ENCODE measurements at places on chromosomes 3 and 15.

GRCh38 chr3:189512821-189513220, 118.4 kb upstream of the TP63 start:
- no peak for DNase-seq

- DNase-seq, result no peak
Measured at GRCh38 chr3:159781867-159782266, 206.8 kb upstream of the IL12A start.

- DNase-seq, result peak; percentile 18
Measured at GRCh38 chr15:65177901-65178300, 7.2 kb downstream of the CLPX start.

DNA sequence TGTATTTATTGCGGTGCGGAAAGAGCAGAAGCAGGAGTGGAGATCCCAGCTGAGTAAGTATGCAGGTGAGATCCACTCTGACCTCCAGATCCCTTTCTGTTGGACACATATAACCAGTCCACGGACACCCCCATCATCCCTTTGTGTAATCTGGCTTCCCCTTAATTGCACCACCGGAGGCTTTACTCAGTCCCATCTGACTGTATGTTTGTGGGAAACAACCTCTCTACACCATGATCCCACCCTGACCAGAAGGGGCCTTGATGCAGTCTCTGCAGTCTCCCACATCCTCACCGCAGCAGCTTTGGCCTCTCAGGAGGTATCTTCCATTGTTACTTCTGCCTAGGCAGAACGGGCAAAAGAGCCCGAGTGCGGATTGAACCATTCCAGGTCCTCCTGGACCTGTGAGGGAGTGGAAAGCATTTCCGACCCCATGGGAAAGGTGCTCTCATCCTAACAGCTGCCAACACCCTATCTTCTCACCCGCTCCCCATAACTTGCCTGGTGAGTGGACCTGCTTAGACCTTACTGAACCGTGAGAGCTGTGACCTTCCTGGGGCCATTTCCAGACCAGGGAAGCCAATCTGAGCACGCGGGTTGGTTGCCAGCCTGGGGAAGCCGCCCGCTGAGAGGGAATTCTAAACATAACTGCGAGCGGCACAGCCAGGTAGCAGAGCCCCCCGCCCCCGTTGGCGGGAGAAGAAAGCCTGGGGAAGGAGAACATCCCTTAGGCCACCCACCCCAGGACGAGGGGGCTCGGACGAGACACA, 1.1 kb downstream of the SLCO2A1 start:
- no peak for DNase-seq

GRCh38 chr3:151011427-151011826, 38.9 kb upstream of the CLRN1 start:
- no peak for DNase-seq

- no peak for DNase-seq
Measured at GRCh38 chr3:133933097-133934024, 37.7 kb upstream of the RAB6B start.

- DNase-seq, result no peak
Measured at GRCh38 chr3:175593331-175593730, 734.2 kb downstream of the NAALADL2 start.

DNA sequence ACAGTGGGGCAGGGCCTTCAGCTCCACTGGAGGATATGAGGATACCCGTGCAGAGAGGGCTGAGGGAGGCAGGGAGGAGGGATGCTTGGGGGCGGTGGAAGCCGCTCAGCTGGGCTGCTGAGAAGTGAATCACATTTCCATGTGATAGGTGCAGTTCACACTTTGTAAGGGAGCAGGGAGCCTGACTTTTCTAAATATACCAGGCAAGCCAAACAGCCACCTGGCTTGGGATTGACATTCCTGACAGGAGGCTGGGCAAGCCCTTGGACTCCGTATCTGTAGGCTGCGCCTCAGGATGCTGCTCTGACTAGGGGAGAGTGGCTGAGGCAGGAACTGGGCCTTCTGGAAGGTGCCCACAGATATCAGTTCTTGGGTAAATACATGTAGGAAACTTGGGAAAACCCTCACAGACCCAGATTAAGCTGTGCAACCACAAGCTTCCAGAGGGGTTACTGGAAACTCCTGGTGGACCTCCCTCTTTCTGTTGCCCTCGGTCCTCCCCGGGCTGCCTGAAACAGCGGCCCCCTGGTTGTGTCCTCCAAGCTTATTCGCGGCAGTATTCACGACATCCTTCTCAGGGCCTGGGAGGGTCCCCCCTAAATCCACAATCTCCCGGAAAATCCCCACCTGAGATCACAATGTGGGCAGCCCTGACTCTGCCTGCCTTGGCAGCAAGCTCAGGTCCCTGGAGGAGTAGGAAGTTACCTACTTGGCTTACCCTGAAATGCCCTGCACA, 33.0 kb upstream of the ADCY5 start:
- no peak for DNase-seq

DNA sequence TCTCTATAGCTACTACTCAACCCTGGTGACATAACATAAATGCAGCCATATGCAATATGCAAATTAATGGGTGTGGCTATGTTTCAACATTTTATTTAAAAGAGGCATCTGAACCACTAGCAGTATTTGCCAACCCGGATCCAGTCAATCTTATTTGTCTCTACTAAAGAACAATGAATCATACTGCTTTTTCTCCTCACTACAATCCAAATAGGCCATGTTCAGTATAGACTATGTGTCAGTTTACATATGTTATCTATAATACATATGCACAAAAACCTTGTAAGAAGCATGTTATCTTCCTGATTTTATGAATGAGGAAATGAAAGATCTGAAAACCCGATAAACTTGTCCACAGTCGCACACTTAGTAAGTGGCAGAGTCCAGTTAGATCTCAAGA, 125.7 kb downstream of the STAG1 start:
- no peak for DNase-seq

DNA sequence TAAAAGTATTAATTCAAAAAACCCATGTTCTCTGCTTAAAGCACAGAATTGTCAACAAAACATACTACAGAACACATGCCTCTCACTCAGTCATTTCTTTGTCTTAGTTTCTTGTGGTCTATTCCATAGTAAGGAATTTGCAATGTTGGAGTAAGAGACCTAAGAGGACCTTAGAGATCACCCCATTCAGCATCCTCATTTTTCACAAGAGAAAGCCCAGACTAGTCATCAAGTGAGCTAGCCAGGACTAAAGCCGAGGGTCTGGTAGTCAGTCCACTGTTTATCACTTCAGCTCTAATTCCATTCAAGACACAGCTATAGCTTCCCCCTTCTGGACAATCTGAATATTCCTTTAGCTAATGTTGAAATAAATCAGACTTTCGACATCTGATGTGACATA, 601.1 kb downstream of the FHIT start:
- DNase-seq, result no peak

- DNase-seq, result no peak
Measured at GRCh38 chr3:61667814-61668213, 106.4 kb downstream of the PTPRG start.

DNA sequence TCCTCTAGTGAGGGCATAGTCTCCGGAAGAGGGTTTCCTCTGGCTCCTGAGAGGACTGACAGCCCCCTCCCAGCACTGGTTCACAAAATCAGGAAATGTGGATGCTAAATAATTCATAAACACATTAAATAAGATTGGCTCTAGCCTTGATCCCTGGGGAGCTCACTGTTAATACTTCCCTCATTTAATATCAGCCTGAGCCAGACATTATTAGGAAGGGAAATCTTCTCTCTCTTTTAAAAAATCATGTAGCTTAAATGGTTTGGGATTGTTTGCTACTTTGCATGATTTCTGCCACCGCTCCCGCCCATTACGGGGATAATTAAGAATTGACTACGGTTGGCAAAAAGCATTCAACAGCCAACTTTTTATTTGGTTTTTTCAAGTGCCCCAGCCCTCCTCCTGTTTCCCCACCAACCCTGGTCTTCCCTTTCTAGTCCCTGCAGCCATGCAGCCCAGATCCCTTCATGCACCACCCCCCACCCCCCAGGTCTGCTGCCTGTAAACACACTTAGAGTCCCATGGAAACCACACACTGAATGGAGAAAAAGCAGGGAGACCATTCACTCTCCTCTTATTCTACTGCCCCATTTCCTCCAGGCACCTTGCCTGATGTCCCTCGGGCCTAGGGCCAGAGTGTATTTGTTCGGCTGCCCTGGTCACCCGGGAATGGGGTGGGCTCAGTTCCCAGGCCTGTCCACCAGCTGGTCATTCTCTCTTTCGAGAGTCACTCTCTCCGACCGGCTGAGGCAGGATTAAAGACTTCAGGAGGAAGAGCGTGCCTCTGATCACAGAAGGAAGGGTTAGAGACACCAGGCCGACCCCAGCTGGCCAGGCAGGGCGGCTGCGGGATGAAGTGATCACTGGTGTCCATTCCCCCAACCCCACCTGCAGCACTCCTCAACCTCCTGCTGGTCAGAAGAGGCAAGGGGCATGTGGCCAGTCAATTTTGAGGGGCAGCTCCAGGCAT, 45.1 kb downstream of the SEMA5B start:
- DNase-seq, result no peak

- DNase-seq, result peak; percentile 66
Measured at GRCh38 chr15:72222393-72222792, 8.6 kb downstream of the PKM start.

GRCh38 chr3:186097663-186098451, 11.0 kb downstream of the ETV5 start:
- peak; percentile 89 for DNase-seq

DNA sequence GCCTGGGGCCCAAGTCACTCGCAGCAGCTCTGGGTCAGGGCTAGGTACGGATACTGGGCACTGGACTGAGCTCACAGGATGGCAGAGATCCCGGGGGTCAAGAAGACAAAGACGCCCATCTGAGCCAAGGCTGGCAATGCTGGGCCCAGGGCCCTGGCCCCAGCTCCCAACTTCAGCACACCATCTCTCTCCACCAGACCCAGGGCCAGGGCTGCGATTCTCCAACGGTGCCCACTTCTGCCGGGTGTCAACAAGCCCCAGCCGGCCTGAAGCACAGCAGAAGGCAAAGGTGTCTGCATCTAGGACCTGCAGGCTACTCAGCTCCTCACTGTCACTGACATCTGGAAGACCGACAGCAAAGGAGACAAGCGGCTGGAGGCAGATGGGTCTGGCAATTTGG, 8.6 kb downstream of the WDR73 start:
- DNase-seq, result no peak

DNA sequence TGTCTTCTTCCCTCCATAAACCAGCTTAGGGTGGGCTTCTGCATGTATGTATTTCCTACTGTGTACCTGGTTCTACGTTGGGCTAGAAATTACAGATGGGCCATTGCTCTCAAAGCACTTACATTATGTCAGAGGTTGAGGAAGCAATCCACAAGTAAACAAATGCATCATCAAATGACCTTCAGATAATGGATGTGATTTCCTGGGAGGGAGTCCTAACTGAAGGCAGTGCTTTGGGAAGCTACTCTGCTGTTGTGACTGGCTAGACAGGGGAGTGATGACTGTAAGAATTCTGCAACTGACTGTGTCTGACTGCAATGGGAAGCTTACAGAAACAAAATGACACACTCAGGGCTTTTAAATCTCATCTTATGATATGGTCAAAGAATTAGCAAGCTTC, 71.0 kb upstream of the PRR23E start:
- DNase-seq, result no peak

GRCh38 chr3:11560746-11561145, 83.0 kb downstream of the VGLL4 start:
- DNase-seq, result no peak

- DNase-seq, result peak; percentile 89
Measured at GRCh38 chr15:95247071-95247984, 1016.0 kb downstream of the MCTP2 start.

DNA sequence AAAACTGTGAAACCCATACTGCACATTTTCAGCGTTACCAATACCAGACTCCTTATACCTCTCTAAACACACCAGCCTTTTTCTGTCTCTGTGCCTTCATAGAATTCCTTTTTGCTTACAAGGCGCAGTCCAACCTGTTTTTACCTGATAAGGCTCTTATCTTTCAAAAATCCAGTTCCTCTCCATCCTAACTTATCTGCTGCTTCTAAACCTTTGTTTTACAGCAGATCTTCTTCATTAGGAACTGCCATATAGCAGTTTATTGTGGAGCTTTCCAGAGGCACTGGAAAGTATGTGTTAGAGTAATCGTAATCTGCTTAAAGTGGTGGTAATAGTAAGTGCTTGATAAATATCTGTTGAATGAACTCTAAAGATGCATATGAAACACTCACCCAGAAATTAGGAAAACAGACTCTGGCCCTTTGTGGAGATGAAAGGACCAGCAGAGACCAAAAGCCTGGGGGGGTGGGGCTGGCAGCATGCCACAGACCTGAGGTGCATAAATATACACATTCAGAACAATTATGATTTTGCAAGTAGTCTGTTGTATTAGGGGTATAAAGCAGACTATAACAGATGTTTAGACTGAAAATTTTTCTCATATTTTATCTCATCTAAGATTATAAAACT, 29.3 kb downstream of the PPP2R3A start:
- DNase-seq, result no peak

DNA sequence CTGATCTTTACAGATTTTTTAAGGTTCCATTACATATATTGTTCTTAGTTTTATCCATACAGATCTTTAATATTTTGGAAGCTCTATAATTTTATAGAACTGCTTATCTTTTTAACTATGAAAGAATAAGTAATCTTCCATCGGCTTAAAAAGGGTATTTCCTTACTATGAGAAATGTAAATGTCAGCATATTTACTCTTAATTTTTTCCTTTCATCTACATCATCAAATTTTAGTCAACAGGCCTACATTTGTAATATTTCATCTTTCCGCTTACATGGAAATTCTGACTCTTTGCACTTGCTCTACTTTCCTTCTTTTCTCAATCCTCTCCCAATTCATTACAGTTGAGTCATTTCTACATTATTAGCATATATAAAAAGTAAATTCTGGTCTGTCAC, 111.3 kb upstream of the GOLGA6L6 start:
- DNase-seq, result no peak

GRCh38 chr15:101381671-101382212, 86.7 kb upstream of the SNRPA1 start:
- DNase-seq, result no peak

- DNase-seq, result no peak
Measured at GRCh38 chr15:48775546-48775945, 35.3 kb downstream of the CEP152 start.

DNA sequence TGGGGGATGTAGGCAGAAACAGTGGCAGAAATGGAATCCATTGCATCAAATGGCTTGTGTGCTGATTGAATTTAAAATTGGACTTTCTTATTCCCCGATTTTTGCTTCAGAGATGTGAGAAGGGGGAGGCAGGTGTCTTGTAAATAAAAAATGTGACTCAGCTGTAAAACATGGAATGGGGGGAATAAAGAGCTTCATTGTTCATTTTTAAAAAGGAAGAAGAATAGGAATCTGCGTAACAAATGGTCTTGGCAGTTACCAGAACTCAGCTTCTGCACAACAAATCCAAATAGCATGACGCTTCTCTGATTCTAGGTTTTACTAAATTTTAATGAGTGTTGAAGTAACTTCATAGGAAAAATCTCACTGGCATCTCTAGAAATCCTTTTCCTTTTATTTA, 323.9 kb upstream of the GBE1 start:
- no peak for DNase-seq

- DNase-seq, result peak; percentile 99
Measured at GRCh38 chr3:138389841-138390581, 41.6 kb downstream of the MRAS start.

- no peak for DNase-seq
Measured at GRCh38 chr15:40331026-40331425, 7.5 kb downstream of the INAFM2 start.

GRCh38 chr15:96553931-96554330, 223.4 kb downstream of the NR2F2 start:
- DNase-seq, result no peak

All from kidney glomerular epithelial cell (primary cell).